ENCODE measurements at places on chromosomes 2 and 18.
A peak's percentile ranks its signal among the peaks of the same experiment; 100 is the strongest.

DNA sequence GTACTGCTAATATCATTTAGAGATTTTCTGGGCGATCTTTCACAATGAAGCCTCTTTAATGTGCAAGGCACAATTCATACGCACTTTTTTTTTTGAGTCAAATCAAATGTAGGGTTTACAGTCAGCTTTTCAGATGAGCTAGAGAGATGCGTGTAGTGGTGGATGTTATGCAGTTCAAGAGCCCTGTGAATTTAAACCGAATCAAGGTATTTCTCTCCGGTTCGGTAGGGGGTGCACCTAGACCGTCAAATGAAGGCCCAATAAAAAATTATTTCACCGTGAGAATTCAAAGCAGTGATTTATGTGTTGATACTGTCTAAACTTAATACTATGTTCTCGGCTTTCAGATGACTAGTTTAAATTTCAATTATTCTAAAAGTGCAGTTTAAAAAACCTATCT lies 1.1 kb downstream of the PTH2R start:
- peak; percentile 51 for DNase-seq

DNA sequence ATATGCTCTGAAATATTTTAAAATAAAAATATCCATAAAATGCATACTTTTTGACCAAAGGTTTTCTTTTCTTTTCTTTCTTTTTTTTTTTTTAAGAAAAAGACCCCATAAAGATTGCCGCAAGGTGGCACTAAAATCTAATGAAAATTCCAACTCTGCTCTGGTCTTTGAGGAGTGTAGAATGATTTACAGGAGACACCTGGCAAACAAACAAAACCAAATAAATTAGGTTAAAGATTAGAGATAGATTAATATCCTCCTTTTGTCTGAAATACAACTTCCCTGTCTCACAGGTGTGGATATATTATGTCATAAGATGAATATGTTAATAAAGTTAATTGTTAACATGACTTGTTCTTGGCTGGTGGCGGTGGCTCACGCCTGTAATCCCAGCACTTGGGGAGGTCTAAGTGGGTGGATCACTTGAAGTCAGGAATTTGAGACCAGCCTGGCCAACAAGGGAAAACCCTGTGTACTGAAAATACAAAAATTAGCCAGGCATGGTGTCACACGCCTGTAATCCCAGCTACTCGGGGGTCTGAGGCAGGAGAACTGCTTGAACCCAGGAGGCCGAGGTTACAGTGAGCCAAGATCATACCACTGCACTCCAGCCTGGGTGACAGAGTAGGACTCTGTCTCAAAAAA lies 3.5 kb upstream of the RHOB start:
- DNase-seq: no peak

GRCh38 chr2:163884416-163884815 lies 148.6 kb upstream of the FIGN start:
- DNase-seq: no peak

GRCh38 chr2:94759211-94759610 lies 112.0 kb upstream of the TEKT4 start:
- no peak for DNase-seq

GRCh38 chr2:130355172-130355577 lies 681 bp upstream of the PTPN18 start:
- DNase-seq: no peak

DNA sequence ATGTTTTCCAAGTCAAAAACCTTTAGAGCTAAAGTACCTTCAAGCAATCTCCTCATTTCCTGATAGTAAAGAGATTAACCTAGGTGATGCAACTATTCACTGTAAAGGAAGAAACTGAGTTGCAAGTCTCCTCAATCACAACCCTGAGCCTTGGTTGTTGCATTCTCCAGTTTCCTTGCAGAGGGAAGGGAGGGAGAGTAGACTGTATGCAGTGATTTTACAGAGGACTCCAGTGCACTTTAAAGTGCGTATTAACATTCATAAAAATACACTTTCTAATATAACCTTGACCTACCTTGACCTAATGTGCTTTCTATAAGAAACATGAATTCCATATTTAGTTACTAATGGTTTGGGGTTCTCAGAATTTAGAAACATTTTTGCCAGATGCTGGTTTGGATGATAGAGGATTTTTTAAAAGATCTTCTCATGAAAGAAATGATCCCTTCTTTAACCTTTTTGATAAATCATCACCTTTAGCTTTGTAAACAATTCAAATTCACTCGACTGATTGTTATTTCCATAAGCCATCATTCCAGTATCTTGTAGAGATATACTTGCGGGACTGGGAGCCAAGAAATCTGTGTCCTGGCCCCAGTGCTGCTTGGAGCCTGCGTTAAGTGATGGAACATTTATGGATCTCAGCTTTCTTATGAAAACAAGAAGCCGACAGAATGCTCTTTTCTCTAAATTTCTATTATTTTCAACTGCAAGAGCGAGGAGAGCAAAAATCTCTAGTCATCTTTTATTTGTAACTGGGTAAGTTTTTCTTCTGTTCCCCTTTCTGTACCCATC lies 228.3 kb downstream of the ZNF521 start:
- DNase-seq: no peak

GRCh38 chr18:48548011-48548771 lies 9.4 kb downstream of the CTIF start:
- no peak for DNase-seq

- no peak for DNase-seq
These were observed 70.3 kb upstream of the CCDC85A start for GRCh38 chr2:56113382-56113975.

DNA sequence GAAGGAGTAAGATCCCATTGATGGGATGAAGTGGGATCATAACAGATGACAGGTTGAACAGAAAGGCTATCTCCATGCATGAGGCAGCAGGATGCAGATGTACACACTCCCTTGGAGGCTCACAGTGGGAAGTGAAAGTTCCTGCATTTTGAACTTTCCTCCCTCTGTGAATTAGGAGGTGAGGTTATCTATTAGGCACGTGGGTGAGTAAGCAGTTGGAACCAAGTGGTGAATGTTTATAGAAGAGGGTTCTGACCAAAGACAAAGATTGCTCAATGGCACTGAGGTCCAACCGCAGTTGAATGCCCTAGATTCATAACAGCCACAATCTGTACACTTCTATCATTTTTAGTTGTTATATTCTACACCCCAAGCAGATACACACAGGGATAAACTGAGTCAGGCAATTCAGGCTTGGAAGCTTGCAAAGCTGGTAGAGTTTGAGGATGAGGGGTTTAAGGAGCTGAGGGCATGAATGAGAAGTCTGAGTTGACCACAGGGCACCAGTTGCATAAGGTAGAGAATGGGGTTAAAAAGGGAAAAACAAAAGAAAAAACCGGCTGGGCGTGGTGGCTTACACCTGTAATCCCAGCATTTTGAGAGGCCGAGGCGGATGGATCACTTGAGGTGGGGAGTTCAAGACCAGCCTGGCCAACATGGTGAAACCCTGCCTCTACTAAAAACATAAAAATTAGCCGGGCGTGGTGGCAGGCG lies 7.1 kb upstream of the KCMF1 start:
- no peak for DNase-seq

- no peak for DNase-seq
These were observed 11.7 kb downstream of the PFN4 start for GRCh38 chr2:24111407-24111901.

GRCh38 chr18:77059294-77059916 lies 73.2 kb downstream of the MBP start:
- peak; percentile 69 for DNase-seq

DNA sequence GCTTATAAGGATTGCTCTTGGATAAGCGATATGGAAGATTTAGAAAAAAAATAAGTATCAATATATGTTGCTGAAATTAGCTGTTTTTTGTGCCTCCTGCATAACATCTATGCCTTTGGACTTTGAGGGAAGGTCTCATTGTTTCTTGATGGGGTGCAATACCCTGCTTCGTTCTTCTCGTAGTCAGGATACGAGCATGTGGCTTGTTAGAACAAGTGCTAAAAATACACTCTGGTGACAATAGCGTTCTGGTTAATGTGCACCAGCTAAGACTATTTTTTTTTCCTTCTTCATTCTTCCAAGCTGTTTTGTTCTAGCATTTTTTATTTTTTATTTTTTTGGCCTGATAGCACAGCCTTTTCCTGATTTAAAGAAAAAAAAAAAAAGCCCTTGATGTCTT lies 97.5 kb downstream of the ZNF407 start:
- no peak for DNase-seq

- DNase-seq: no peak
These were observed 368.5 kb upstream of the CNTNAP5 start for GRCh38 chr2:123656590-123656989.

Data from D341Med (cell line).